ENCODE measurements at places on chromosomes 2 and 18. TPM values are rescaled to one million over a fixed set of nuclear protein-coding genes. Genes with fewer than 3 reads are reported as not detected.
A peak's percentile ranks its signal among the peaks of the same experiment; 100 is the strongest.

GRCh38 chr2:106353676-106354075, 114.5 kb downstream of the RGPD3 start:
- no peak for DNase-seq
- H3K36me3 ChIP-seq = no peaks in the 10 kb centered on the region
- H3K27ac ChIP-seq = no peak overlapping the region
- H3K4me1 ChIP-seq = peaks cover 7% of the 10 kb centered on the region
- H3K27me3 ChIP-seq = no peaks in the 10 kb centered on the region
- no peak overlapping the region for H3K4me3 ChIP-seq

- no peak for DNase-seq
- peaks cover 5% of the 10 kb centered on the region for H3K36me3 ChIP-seq
- peak overlapping the region; percentile 84 for H3K27ac ChIP-seq
- H3K27me3 ChIP-seq = no peaks in the 10 kb centered on the region
- H3K4me3 ChIP-seq = no peak overlapping the region
- peaks cover 40% of the 10 kb centered on the region for H3K4me1 ChIP-seq
These were observed 81.8 kb downstream of the EXOC6B start for GRCh38 chr2:72744049-72744448.

DNA sequence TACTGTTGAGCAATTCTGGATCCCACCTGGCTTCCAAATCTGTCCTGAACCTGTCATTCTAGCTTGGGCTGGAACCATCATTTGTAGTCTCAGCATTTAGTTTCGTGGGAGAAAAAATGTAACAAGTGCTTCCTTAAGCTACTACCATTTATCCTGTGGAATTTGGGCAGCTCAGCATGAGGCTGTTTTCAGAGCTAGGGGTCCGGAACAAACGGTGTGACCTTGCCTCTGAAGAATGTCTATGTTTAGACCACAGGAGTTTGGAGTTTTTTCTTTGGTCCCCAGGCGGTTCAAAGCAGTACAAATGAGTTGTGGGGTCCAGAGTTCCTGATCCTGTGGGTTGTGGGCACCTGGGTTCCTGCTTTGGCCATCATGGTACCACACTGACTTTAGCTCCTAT, 59.1 kb upstream of the TMEM178A start:
- H3K36me3 ChIP-seq = no peaks in the 10 kb centered on the region
- no peak for DNase-seq
- peaks cover 5% of the 10 kb centered on the region for H3K4me1 ChIP-seq

DNA sequence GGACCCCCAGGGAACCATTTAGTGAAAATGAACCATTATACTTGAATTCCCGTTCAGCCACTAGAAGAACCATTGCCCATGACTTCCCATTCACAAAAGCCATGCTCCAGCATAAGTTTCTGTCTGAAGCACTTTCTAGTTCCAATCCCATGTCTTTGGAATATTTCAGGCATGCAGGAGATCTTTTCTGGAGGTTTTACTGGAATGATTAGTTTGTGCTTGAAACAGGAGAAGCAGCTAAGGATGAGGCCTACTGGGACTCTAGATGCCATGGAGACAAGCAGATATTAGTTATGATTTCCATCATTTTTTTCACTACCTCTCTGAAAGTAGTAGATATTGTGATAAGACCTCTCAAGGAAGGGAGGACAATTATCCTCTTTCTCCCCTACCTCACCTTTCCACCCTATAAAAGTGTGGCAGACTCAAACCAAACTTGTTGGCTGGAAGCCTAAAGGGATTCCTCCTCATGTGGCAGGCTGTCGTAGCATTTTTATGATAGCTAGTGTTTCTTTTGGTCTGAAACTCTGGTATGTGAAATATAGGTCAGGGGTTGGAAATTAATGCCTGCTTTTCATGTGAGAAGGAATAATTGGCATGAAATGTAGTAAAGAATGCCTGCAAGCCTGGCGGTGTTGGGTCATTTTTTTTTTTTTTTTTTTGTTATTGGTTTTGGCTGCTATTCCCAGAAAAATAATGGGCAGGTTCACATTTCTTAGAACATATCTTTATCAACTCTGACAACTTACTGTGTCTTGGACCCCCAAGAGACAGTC, 29.3 kb upstream of the MMADHC start:
- no peak overlapping the region for H3K4me3 ChIP-seq
- DNase-seq = no peak
- peak overlapping the region; percentile 83 for H3K27ac ChIP-seq

DNA sequence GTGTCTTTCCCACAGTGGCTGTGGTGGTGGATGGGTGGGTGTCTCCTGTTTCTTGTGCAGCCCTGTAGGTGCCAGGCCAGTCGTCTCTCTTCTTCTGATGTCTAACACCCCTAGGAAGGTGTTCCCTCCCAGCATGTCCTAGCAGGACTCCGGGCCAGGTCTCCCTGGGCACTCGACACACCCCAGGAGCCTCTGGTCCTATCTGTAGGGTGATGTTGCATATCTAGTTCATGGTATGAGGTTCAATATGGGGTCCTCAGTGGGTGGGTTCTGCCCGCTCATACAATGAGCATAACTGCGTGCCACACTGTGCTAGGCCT, 14.4 kb downstream of the NGEF start:
- no peak overlapping the region for H3K4me3 ChIP-seq
- H3K36me3 ChIP-seq = no peaks in the 10 kb centered on the region
- no peaks in the 10 kb centered on the region for H3K4me1 ChIP-seq
- DNase-seq = no peak
- H3K27ac ChIP-seq = no peak overlapping the region

Gene SPC25
- 10.1 TPM for total RNA-seq

GRCh38 chr18:37935086-37935485, 369.5 kb upstream of the CELF4 start:
- no peaks in the 10 kb centered on the region for H3K27me3 ChIP-seq
- no peak overlapping the region for H3K27ac ChIP-seq
- H3K4me3 ChIP-seq = no peak overlapping the region
- no peak for DNase-seq

GRCh38 chr2:45856391-45857274, 205.2 kb downstream of the PRKCE start:
- H3K36me3 ChIP-seq = no peaks in the 10 kb centered on the region
- no peak overlapping the region for H3K27ac ChIP-seq
- H3K27me3 ChIP-seq = no peaks in the 10 kb centered on the region
- H3K4me1 ChIP-seq = peaks cover 17% of the 10 kb centered on the region
- no peak overlapping the region for H3K4me3 ChIP-seq
- DNase-seq = no peak

GRCh38 chr2:98293030-98293429, 53.2 kb upstream of the CNGA3 start:
- H3K4me3 ChIP-seq = no peak overlapping the region
- no peak overlapping the region for H3K27ac ChIP-seq
- DNase-seq = no peak

- no peak for DNase-seq
- H3K27ac ChIP-seq = no peak overlapping the region
- peaks cover 13% of the 10 kb centered on the region for H3K4me1 ChIP-seq
- no peaks in the 10 kb centered on the region for H3K27me3 ChIP-seq
These were observed 1101.4 kb downstream of the CBLN2 start for GRCh38 chr18:71442731-71443141.

Gene XIRP2
- not detected for total RNA-seq

Gene RUFY4
- total RNA-seq = not detected

All from mesothelial cell of epicardium (in vitro differentiated cells).